Natural killer cell treated with Interleukin-12 subunit alpha and Interleukin-12 subunit beta and Interleukin-15 and Interleukin-18, amount 100 ng/mL, for 72 hours (primary cell): ENCODE measurements at places on chromosomes 4 and X. TPM values are rescaled to one million over a fixed set of nuclear protein-coding genes. Genes with fewer than 3 reads are reported as not detected.

- H3K4me3 ChIP-seq = no peak overlapping the region
- H3K27ac ChIP-seq = no peak overlapping the region
- H3K27me3 ChIP-seq = peaks cover 12% of the 10 kb centered on the region
- H3K36me3 ChIP-seq = no peaks in the 10 kb centered on the region
- H3K4me1 ChIP-seq = no peaks in the 10 kb centered on the region
- no peak for DNase-seq
These were observed 179.9 kb downstream of the AR start for GRCh38 chrX:67723580-67724351.

GRCh38 chr4:15031197-15031596 is 28.9 kb downstream of the CPEB2 start:
- DNase-seq = no peak
- no peak overlapping the region for H3K4me3 ChIP-seq
- H3K27ac ChIP-seq = no peak overlapping the region

DNA sequence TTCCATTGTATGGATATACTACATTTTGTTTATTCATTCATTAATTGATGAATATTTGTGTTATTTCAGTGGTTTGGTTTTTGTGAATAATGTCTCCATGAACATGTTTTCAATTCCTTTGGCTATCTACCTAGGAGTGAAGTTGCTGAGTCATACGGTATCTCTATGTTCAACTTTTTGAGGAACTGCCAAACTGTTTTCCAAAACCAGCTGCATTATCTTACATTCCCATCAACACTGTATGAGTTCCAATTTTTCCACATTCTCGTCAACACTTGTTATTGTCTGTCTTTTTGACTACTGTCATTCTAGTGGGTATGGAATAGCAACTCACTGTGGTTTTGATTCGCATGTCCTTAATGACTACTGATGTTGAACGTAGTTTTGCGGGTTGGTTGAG is 388.6 kb upstream of the MAGEB2 start:
- no peaks in the 10 kb centered on the region for H3K36me3 ChIP-seq
- H3K4me3 ChIP-seq = no peak overlapping the region
- H3K27me3 ChIP-seq = no peaks in the 10 kb centered on the region
- no peak for DNase-seq

DNA sequence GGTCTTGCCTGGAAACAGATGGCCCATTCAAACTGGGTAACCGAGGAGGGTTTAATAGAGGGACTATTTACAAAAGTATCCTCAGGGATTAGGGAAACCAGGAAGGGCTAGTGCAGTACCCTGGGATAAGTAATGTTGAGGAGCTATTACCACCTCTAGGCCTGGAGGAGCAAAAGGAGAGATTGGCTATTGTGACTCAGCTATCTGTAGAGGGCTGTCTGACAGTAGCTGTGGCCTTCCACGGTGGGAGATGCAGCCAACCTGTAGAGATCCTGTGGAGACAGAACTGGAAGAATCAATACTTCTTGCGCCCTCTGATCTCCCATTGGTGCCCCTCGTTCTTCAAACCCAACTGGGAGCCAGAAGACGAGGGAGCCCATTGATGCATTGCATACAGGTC is 34.1 kb upstream of the RPS6KA3 start:
- H3K36me3 ChIP-seq = no peaks in the 10 kb centered on the region
- peaks cover 3% of the 10 kb centered on the region for H3K4me1 ChIP-seq
- H3K4me3 ChIP-seq = no peak overlapping the region
- H3K27me3 ChIP-seq = peaks cover 10% of the 10 kb centered on the region

GRCh38 chr4:83104991-83105390 is 9.5 kb downstream of the PLAC8 start:
- peaks cover 61% of the 10 kb centered on the region for H3K4me1 ChIP-seq
- no peaks in the 10 kb centered on the region for H3K27me3 ChIP-seq
- peaks cover 22% of the 10 kb centered on the region for H3K36me3 ChIP-seq

GRCh38 chrX:71917621-71918343 is 7.1 kb downstream of the NHSL2 start:
- H3K4me3 ChIP-seq = no peak overlapping the region
- peaks cover 17% of the 10 kb centered on the region for H3K27me3 ChIP-seq
- no peaks in the 10 kb centered on the region for H3K4me1 ChIP-seq
- DNase-seq = no peak
- no peaks in the 10 kb centered on the region for H3K36me3 ChIP-seq
- H3K27ac ChIP-seq = no peak overlapping the region

DNA sequence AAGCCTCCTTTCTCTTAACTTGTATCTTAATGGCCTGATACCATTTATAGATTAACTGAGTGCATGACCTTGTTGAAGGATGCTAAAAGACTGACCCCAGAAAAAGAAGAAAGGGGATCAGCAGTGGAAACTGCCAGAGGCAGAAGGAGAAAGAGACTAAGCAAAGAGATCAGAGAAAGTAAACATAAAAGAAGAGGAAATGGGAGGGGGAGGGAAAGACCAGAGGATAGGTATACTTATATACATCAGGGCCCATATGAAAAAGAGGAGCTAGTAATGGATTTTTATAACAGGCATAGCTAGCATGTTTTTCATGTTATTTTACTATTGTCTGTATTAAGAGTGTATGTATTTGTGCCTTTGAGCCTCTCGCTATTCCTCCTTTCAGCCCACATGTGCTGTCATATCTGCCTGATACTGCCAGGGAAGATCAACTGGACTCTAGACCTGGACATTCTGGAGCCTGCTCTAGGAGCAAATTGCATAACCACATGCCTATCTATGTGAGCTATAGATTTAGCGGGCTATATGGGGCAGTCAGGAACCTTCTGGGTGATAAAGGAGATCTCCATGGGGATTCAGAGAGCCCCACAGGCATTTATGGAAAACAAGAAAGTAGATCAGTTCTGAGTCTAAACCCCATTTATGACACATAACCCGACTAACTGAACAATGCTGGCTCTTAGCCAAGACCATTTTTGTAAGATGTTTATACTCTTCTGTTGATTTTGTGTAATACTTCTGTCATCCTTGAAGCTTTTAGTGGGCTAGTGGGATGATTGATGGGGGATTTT is 13.4 kb upstream of the SNX12 start:
- DNase-seq = no peak
- H3K4me1 ChIP-seq = no peaks in the 10 kb centered on the region
- no peak overlapping the region for H3K4me3 ChIP-seq
- no peak overlapping the region for H3K27ac ChIP-seq

DNA sequence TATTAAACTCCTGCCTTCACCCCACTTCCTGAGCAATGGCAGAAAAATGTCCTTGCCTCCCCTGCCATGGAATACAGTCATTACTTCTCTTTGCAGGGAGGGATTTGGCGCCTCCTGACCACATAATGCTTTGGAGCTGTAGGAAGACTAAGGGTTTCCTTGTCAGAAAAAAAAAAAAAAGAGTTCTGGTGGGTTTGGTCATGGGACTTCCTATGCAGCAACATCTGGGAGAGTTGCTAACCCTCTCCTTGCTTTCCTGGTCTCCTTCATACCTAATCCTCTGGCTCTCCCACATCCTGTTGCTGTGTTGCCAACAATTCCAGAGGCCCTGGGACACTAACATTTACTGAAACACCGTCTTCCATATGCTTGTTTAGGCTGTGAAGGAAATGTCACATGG is 75.1 kb upstream of the MBNL3 start:
- H3K27me3 ChIP-seq = no peaks in the 10 kb centered on the region
- no peaks in the 10 kb centered on the region for H3K36me3 ChIP-seq

DNA sequence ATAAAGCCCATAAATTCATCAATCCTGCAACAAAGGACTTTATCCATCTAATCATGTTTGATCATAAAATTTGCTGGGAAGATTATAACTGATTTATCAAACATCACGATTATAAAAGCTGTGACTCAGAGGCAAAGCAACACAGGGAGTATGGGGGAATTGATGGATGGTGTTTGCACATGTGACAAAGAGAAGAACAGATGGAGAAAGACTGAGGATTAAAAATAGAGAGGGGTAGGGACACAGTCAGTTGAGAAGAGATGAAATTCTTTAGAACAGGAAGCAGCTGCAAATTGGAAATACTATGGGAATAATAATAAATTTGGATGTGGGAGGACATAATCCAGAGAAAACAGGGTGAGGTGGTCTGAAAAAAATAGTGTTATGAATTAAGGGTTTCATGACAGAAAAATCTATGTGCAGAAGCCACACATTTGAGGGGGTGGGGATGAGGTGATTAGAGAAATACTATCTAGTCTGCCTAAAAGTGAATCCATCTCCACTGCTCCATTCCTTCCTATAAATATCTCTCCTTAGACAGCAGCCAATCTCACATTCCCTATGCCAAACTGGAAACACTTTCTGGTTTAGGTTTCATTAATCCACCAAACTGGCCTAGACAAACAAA is 6.2 kb downstream of the PRR32 start:
- H3K27ac ChIP-seq = no peak overlapping the region
- H3K4me3 ChIP-seq = no peak overlapping the region
- DNase-seq = no peak
- no peaks in the 10 kb centered on the region for H3K4me1 ChIP-seq
- no peaks in the 10 kb centered on the region for H3K27me3 ChIP-seq

GRCh38 chrX:18617407-18617750 is 54.5 kb downstream of the RS1 start:
- H3K36me3 ChIP-seq = no peaks in the 10 kb centered on the region
- peaks cover 6% of the 10 kb centered on the region for H3K4me1 ChIP-seq
- H3K27ac ChIP-seq = no peak overlapping the region
- H3K4me3 ChIP-seq = no peak overlapping the region
- H3K27me3 ChIP-seq = no peaks in the 10 kb centered on the region

DNA sequence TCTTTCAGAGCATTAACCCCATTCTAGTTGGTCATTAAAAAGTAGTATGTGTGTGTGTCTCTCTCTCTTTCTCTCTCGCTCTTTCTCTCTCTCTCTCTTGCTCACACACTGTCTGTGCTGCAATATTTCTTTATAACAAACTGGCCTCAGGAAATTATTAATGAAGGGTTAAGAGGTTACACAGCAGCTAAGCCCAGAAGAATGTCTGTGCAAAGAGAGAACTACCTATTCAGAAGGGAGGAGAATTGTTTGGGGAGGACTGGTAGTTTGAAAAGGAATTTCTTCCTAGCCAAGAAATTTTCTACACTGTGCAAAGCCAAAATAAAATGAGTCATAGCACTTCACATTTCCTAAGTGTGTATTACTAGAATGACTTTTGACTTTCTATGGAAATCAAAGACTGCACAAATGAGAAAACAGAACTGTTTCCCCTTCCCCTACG is 22.2 kb downstream of the PDGFC start:
- no peaks in the 10 kb centered on the region for H3K4me1 ChIP-seq
- H3K27me3 ChIP-seq = no peaks in the 10 kb centered on the region
- no peak overlapping the region for H3K27ac ChIP-seq
- no peak for DNase-seq
- H3K4me3 ChIP-seq = no peak overlapping the region

DNA sequence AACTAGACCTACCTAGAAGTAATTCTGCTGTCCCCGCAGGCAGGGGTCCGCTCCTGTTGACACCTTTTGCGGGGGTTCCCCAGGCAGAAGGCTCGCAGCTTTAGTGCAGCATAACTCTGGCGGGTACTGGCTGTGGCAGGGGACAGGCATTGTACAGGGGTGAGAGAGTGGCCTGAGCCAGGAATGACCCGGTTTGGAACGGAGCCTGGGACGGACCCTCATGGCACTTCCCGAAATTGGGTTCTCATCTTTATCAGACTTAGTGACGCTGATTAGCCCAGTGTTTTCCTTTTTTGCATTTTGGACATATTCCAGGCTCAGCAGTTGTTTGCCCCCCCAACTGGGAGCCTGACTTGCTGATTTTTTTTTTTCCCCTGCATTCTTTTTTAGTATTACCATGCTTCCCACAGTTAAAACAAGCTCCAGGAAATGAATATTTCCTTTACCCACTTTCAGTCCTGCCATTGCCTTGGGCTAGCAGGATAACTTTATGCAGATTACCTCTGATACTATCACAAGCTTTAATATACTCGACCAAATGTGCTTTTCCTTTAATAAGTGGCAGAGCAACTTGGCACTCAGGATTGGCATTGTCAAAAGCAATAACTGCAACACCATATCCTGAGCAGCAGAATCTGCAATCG is 55.8 kb upstream of the WDR1 start:
- no peaks in the 10 kb centered on the region for H3K36me3 ChIP-seq
- H3K4me3 ChIP-seq = no peak overlapping the region
- H3K27ac ChIP-seq = no peak overlapping the region
- no peaks in the 10 kb centered on the region for H3K4me1 ChIP-seq

- H3K4me1 ChIP-seq = peaks cover 26% of the 10 kb centered on the region
- no peaks in the 10 kb centered on the region for H3K27me3 ChIP-seq
- H3K4me3 ChIP-seq = no peak overlapping the region
- peak overlapping the region; percentile 83 for H3K27ac ChIP-seq
- no peak for DNase-seq
These were observed 60.7 kb downstream of the ANTXR2 start for GRCh38 chr4:80012291-80012690.

- DNase-seq = no peak
- H3K36me3 ChIP-seq = no peaks in the 10 kb centered on the region
- peak overlapping the region; percentile 91 for H3K27ac ChIP-seq
- H3K4me3 ChIP-seq = peak overlapping the region; percentile 91
- H3K27me3 ChIP-seq = no peaks in the 10 kb centered on the region
These were observed 668 bp upstream of the TAPT1 start for GRCh38 chr4:16226816-16227461.

DNA sequence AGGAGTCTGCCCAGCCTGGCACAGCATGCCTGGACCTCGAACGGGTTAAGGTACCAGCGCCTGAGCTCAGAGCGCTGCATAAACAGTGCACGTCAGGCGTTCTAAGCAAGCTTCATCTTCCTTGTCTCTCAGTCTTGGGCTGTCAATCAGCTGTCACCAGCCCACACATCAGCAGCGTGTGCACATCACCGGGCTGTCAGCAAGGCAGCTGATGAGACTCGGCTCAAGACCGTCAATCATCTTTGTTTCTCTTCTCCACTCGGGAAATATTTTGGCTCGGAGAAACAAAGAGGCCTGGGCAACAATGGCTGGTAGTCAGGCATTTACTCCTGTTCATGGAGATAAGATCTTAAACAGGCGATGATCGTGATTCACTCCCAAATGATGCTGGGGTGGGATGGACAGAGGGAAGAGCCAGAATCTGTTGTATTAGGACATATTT is 141.3 kb downstream of the LDB2 start:
- no peaks in the 10 kb centered on the region for H3K36me3 ChIP-seq
- no peak for DNase-seq
- no peaks in the 10 kb centered on the region for H3K27me3 ChIP-seq
- no peak overlapping the region for H3K4me3 ChIP-seq

The RPL34 gene
- total RNA-seq = 712 TPM

The SLC6A14 gene
- total RNA-seq = not detected

The VCX2 gene
- total RNA-seq = not detected

The GPR119 gene
- not detected for total RNA-seq

The ARMCX1 gene
- total RNA-seq = not detected

The CTAG2 gene
- not detected for total RNA-seq

The GIMD1 gene
- not detected for total RNA-seq

The EFNB1 gene
- 3.4 TPM for total RNA-seq

The KLHL2 gene
- 53.7 TPM for total RNA-seq

The GLRA2 gene
- total RNA-seq = not detected

The TAF7L gene
- 0.19 TPM for total RNA-seq

The TNMD gene
- total RNA-seq = not detected
